ENCODE measurements at places on chromosomes 5 and 9. TPM values are rescaled to one million over a fixed set of nuclear protein-coding genes. Genes with fewer than 3 reads are reported as not detected.

ALDH1A1 gene
- total RNA-seq = 0.54 TPM

GABRA1 gene
- total RNA-seq = not detected

SURF4 gene
- total RNA-seq = 149 TPM

RXFP3 gene
- total RNA-seq = not detected

GOLGA2 gene
- total RNA-seq = 69.6 TPM

DRD1 gene
- total RNA-seq = 1.0 TPM

PCDHB12 gene
- 0.44 TPM for total RNA-seq

RHOBTB3 gene
- 95.2 TPM for total RNA-seq

SPOCK1 gene
- 15.6 TPM for total RNA-seq

GLDC gene
- 4.0 TPM for total RNA-seq

ANKRD20A1 gene
- 1.9 TPM for total RNA-seq

VAV2 gene
- total RNA-seq = 24.7 TPM

PCDHA2 gene
- not detected for total RNA-seq

SPATA31C1 gene
- total RNA-seq = not detected

NMUR2 gene
- not detected for total RNA-seq

OBP2B gene
- not detected for total RNA-seq

LAMC3 gene
- total RNA-seq = 16.4 TPM

GAS1 gene
- 0.13 TPM for total RNA-seq

MARCOL gene
- not detected for total RNA-seq

CDO1 gene
- not detected for total RNA-seq
